ENCODE measurements at places on chromosomes 3 and 15.

DNA sequence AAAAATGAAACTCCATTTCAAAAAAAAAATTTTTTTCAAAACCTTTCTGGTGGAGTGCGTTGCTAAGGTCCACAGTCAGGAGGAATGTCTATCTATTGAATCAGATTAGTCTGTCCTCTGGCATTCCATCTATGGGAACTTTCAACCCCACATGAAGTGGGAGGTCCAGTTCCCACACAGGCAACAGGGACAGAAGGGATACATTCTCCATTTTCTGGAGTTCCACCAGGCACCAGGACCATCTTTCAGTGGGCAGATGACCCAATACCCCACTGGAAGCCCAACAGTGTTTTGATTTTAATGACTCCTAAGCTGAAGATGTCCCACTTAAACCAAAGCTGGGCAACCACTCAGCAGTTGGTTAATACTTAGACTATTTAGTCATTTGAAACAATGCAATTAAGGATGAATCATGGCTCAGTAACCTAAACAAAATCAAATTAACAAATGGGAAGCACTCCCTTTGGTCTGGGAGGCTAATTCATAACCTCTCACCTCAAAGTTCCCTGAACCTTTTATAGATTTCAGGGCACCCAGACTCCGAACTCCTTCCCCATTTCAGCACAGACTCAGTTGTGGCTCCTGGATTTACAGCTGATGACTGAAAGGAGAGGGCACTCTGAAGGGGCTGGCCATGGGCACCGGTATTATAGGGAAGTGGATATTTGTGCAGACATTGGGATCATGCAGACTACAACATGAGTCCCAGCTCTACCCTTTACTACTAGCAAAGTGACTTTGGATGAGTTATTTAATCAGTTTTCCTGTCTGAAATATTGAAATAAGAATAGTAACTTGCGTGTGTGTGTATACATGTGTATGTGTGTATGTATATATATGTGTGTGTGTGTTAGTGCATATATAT is 264.3 kb upstream of the LRTM1 start:
- no peak for DNase-seq

DNA sequence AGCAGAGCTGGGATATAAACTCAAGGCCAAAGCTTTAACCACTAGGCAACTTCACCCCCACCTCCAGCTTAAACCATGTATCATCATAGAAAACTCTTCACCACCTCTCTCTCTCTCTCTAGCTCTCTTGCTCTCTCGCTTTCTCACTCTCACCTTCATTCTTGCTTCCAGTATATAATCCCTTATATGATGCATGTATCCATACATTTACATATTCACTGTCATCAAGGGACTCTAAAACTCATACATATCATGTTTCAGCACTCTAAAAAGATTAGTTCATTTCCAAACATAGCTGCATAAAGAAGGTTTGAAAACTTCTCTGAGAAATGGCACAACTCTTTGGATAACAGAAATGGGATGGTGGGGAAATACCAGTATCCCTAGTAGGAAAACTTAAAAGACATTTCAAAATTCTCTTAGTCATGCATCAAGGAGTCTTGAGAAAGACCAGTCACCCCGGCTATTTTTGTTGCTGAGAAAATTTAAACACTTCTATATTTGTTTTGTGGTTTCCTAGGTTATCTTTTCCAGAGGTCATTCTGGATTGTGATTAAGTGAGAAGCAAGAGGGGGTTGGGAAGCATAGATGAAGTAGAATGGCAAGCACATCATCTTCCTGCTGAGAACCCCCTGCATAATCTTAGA is 447.8 kb upstream of the THBS1 start:
- no peak for DNase-seq

DNA sequence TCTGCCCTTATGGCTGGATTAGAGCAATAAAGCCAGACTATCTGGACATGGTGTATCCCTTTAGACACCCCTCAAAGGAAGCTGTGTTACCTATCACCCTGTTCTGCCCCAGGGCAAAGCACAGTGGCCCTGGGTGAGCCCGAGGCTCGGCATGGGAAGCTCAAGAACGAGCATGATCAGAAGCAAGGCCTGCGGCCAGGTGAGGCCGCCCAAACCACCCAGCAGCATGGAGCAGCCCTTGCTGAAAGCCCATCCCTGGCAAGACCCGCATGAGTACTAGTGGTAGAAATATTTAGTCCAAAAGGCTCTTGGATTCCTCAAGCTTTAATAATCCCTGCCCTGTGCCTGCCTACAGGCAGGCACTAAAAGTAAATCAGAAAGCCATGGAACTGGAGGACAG is 261.1 kb downstream of the MEX3B start:
- DNase-seq: no peak

DNA sequence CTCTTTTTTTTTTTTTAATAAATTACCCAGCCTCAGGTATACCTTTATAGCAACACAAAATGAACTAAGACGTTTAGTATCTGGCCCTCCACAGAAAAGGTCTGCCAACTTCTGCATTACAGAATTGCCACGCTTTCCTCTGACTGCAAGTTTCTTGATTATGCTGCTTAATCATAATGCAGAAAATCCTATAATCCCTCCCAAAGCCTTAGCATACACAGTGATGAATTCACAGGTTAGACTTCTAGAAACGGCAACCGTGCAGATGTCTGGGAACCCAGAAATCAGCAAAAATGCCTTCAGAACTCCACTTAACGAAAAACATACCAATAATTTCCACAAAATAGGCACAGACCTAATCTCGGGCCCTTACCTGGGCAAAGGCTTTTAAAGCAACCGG is 144.7 kb upstream of the FRMD4B start:
- no peak for DNase-seq

DNA sequence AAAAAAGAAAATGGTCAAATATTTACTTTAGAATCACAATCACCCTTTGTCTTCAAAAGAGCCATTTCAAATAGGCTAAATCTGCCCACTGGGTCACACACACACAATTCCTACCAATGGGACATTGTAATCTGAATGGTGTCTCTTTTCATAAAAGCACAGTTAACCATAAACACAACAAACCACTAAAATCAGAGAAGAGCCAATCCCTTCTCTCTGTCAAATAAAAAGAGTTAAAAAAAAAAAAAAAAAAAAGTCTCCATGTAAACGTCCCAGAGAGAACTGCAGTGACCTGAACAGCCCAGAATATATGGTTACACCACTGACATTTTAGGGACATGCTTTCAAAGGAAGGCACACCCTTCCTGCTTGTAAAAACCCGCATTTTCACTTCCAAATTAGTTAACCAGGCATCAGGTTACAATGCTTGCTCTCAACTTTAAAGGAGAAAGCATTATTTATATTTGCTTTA is 63.7 kb downstream of the PRICKLE2 start:
- no peak for DNase-seq

- DNase-seq: no peak
Observed at GRCh38 chr3:32303399-32303747, 64.9 kb downstream of the CMTM8 start.

DNA sequence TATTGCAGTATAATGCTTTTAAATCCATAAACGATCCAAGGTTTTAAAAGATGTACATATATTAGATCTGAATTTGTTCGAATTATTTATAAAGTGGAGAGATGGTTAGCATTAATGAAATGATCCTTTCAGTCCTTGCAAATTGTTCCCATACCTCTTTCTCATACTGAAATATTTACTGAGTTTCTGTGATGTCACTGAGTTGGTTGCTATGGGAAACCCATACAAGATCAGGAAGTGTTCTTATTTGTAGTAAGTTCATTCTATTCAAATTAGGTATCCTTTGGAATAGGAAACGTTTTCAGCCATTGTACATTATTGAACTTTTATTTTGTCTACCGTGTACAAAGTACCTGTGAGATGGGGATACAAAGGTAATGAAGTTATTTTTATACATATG is 73.2 kb upstream of the CHL1 start:
- no peak for DNase-seq

DNA sequence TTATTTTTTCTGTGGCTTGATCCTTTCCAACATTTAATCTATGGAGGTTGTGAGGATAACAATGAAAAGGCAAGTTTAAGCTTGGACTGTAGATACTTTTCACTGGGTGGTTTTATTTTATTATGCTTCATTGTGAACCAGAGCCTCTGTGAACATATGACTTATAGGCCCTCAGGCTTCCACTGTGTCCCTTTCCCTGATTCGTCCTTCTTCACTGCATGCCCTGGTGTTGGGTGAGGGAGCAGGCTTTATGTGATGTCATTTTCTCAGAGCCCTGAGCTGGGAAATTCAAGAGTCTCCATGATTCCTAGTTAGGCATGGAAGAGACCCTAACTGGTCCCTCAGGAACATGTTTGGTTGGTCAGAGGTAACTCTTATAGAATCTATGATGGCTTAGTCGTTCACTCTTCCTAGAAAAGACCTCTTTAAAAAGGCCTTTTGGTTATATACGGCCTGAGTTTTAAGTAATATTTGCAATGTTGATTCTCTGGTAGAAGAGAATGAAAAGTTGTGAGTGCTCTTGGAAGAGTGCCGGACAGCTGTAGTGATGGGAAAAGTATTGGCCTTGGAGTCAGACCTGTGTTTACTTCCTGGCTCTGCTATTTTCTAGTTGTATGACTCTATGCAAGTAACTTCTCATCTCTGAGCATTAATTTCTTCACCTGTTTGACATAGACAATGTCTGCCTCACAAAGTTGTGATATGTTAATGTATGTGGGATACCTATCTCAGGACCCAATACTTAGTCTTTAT is 168.4 kb downstream of the LPP start:
- DNase-seq: no peak

GRCh38 chr3:35727179-35727578 is 87.9 kb downstream of the ARPP21 start:
- DNase-seq: no peak

DNA sequence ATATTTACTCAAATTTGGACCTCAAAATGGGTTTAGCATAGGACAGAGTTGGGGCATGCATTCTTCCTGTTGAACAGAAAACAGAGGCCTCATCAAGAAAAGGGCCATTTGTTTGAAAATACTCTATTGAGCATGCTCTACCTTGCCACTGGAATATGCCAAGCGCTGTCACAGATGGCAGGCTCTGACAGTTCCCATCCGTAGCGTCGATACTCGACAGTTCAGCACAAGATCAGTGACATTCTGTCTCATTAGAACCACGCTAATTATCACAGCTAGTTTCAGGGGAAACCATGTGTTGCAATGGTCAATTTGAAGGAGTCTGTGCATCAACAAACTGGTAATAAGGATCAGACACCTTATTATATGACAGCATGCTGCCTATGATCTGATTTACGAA is 54.5 kb downstream of the SATB1 start:
- no peak for DNase-seq

DNA sequence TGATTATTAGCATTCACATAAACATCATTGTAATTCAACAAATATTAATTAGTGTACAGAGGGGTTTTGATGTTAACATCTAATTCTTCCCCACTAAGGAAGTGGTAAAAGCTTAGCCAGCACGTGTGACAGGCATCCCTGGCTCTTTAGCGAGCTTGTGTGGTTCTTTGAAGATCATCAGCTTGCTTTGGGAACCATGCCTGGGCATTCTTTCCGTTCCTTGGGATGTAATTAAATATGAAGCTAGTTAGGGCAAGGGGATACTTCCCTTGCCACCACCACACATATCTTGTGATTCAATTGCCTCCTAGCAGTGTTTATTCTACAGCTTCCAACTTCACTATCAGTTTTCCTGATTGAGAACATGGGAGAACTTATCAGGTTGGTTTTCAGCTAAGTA is 246.5 kb downstream of the MYRIP start:
- no peak for DNase-seq

DNA sequence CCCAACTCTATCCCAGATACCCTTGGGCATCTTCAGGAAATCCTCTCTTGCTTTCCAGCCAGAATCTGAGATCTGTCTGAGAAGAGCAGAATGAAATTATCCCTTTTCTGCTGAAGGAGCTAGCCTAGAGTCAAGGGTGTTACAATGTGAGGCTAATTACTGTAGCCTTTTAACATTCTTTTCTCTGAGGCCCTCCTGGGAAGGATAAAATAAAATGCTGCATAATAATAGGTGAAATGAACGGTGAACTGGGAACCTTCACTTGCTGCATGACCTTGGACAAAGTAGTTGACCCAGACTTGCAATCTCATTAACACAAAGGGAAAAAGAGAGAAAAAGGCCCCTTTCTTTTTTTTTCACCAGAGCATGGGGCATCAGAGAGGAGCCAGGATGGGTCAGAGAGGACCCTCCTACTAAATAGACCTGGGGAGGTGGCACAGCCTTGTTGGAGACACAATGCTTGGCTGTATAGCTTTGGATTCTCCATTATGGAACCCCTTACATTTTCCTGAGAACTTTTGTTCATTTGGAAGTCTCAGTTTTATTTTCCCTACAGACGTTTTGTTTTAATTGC is 137.0 kb upstream of the LIPC start:
- DNase-seq: no peak

- DNase-seq: no peak
Observed at GRCh38 chr15:70627734-70628548, 135.4 kb downstream of the UACA start.

DNA sequence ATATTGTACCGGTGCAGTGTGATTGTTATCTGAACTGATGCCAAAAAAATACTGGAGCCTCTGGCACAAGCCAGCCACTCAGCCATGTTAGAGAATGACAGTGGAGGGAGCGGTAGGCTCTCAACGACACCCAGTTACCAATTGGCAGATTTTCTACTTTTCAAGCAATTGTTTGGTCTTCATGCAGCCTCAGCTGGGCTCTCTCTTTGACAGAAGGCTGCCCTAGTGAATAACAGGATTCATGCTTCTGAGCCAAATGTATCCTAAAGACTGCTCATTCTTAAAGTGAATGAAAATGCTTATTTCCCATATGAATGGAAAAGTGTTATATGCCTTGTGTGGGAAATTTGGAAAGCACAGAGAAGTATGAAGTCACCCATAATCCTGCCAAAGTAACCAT is 261.2 kb upstream of the TRIM42 start:
- DNase-seq: no peak

DNA sequence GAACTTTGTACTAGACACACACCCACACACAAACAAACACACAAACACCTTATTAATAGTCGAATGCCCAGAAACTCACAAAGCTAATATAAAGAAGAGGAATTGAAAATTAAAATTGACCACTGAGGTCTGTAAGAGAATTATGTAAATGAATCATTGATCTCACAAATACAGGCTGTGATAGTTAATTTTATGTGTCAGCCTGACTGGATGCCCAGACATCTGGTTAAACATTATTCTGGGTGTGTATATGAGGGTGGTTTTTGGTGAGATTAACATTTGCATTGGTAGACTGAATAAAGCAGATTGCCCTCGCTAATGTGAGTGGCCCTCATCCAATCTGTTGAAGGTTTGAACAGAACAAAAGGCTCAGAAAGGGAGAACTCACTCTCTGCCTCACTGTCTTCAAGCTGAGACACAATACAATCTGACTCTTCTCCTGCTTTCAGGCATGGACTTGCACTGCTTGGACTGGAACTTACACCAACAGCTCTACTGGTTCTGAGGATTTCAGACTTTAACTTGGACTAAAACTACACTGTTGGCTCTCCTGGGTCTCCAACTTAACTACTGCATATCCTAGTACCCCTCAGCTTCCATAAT is 199.4 kb upstream of the TTC14 start:
- DNase-seq: no peak
